ENCODE measurements at places on chromosomes 2 and 18.

DNA sequence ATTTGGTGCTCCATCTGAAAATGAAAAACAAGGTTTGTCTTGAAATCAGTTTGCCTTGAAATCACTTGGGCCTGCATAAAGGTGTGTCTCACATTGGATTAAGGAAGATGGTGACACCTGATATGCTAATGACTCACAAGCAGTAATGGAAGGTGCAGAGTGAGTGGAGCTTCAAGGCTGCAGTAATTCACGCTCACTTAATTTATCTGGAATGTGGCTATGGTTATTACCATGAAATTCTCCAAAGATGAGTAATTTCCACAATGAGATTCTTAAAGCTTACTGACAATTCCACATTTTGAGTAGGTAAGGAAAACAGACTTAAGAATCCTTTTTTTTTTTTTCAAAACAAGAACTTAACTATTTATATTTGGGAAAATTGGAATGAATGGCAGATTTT, 156.8 kb downstream of the PAX3 start:
- no peak for DNase-seq

DNA sequence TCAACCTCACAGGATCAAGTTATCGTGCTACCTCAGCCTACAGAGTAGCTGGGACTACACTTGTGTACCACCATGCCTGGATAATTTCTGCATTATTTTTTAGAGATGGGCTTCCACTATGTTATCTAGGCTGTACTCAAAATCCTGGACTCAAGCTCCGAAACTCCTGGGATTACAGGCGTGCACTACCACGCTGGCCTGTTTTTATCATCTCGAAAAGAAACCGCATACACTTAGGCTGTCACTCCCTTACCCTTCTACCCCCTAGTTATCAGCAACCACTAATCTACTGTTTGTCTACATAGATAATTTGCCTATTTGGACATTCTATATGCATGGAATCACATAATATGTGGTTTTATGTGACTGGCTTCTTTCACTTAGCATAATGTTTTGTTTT, 8.5 kb upstream of the PUM2 start:
- DNase-seq: no peak

DNA sequence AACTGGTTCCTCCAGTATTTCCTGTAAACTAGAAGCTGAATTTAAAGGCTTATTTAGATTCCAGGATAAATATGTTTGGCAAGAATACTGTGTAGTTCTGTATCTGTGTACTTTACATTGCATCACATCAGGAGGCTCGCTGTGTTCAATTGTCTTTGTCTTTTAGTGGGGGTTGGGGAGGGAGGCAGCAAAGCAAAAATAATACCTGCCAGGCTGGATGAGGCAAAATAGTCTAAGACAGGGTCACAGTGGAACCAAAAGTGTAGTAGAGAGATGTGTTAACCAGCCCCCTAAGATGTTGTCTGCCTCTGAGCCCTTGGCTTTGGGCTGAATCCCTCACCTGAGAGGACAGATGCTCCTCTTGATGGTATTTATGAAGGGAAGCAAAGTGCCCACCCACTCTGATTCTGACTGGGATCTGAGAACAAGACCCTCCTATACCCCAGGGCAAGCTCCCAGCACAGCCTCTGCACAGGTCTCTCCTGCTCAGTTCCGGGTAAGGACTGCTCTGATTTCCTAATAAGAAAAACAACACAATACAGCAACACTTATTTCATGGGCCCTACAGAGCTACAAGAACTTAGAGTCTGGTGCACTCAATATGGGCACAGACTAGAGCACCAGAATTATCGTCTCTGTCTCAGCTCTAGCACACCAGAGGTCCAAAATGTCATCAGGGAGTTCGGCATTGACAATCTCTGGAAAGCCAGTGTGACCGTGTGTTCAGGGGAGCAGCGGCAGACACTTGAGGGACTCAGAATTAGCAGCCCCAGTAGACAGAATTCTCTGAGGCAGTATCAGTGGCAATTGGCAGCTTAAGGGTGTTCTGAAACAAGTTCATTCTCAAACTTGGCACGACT, 7.2 kb upstream of the AFTPH start:
- no peak for DNase-seq

GRCh38 chr2:21270708-21271122, 146.9 kb downstream of the TDRD15 start:
- DNase-seq: peak; percentile 50

DNA sequence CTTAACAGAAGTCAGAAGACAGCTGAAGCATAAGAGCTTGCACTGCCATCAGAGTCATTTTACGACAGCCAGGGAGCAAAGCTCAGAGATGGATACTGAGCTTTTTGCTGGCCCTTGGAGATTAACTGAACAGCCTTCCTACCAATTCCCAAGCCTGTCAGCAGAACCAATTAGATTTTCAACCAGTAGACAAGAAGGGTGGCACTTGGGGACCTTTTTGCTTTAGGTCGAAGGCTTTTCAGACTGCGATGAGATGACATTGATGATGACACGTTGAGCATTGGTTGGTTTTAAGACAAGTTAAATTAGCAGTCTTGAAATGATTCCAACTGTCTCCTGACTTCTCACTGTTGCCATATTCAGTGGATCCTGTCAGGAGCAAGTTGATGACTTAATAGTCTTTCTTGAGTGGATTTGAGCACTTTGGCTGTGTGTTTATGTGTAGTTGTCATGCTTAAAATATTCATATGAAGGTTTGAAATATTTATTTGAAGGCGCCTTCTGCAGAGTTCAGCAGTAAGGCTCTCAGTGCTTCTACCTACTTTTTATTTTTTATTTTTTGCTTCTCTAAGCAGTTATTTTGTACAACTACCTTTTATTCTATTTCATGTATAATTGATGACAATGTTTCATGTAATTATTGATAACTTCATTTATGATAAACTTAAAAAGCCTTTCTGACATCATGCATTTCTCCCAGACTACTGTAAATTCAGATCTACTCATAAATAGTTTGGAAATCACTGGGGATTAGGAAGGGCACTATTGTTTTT, 256.7 kb downstream of the CAMKMT start:
- no peak for DNase-seq

GRCh38 chr2:185127412-185127811, 529.1 kb downstream of the ZNF804A start:
- DNase-seq: no peak

DNA sequence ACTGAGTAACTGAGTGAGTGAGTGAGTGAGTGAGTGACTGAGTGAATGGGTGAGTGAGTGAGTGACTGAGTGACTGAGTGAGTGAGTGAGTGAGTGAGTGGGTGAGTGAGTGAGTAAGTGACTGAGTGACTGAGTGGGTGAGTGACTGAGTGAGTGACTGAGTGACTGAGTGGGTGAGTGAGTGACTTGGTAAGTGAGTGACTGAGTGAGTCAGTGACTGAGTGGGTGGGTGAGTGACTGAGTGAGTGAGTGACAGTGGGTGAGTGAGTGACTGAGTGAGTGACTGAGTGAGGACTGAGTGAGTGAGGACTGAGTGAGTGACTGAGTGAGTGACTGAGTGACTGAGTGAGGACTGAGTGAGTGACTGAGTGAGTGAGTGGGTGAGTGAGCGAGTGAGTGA, 13.9 kb downstream of the MAL start:
- no peak for DNase-seq

GRCh38 chr2:178247250-178247649, 52.9 kb downstream of the OSBPL6 start:
- no peak for DNase-seq

- DNase-seq: peak; percentile 91
These were observed at the start of gene STAMBP for GRCh38 chr2:73828818-73829570. TSS of gene STAMBP (plus strand) at chr2:73828961. CDS start at chr2:73830857, 1,896 bp downstream.

GRCh38 chr18:51323961-51324360, 126.5 kb upstream of the MEX3C start:
- DNase-seq: no peak

GRCh38 chr2:126797622-126798275, 100.9 kb upstream of the TEX51 start:
- no peak for DNase-seq

DNA sequence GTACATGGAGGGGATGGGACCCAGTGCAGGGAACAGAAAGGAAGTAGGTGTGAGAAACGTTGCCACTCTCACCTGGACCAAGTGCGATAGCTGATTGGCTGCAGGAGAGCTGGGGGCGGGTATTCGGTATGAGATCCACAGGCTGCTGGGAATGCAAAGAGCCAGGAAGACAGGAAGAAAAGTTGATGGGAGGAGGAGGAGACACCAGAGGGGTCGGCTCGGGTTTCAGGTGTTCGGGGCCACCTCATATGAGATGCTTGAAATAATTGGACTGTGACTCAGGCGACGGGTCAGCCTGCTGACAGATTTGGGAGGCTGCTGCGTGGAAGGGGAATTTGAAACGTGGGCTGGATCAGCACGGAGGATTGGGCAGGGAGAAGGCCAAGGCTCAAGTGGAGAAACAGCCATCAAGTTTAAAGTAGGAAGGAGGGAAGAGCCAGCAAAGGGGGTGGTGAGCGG, 65.1 kb downstream of the MRPS9 start:
- DNase-seq: no peak

GRCh38 chr18:67154979-67155378, 361.5 kb downstream of the DSEL start:
- DNase-seq: no peak

- DNase-seq: no peak
These were observed 190.4 kb downstream of the CELF4 start for GRCh38 chr18:37375181-37375580.

- DNase-seq: no peak
These were observed at the start of gene CCDC141 for GRCh38 chr2:179049546-179050311. TSS of gene CCDC141 (minus strand) at chr2:179050137. CDS start at chr2:179049941, 196 bp downstream.

DNA sequence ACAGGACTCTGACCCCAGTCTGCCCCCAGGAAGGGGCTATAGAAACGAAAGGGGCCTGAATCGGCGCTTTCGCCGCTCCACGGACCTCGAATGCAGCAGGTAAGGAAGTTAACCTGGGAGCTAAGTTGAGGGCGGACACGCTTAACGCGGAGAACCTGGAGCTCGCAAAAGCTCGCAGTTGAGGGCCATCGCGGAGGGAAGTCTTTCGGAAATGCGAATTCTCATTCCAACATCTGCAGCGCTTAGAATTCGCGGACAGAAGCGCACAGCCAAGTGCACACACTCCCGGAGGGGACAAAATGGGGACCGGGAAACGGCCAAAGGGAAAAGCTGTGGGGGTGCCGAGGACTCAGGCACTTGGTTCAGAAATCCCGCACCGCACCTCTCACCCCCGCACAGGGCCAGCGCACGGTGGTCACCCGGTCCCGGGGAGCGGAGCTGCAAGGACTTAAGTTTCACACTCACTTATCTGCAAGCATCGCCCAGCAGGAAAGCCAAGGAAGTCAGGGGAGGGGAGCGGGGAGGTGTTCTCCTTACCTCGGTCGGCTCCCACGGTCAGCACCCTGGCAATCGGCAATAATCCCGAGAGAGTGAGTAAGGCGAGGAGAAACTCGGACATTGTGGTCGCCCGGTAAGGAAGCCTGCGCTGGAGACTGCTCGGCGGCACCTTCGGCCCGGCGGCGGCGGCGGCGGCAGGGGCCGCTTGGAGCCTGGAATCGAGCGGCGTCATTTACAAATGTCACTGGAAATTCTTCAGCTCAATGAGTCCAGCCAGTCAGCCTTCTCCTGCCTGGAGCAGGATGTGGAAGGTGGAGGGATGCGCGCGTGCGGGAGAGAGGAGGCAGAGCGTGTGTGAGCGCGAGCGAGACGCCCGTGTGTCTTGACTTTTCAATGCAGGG, 456 bp downstream of the LRP1B start:
- DNase-seq: peak; percentile 50

DNA sequence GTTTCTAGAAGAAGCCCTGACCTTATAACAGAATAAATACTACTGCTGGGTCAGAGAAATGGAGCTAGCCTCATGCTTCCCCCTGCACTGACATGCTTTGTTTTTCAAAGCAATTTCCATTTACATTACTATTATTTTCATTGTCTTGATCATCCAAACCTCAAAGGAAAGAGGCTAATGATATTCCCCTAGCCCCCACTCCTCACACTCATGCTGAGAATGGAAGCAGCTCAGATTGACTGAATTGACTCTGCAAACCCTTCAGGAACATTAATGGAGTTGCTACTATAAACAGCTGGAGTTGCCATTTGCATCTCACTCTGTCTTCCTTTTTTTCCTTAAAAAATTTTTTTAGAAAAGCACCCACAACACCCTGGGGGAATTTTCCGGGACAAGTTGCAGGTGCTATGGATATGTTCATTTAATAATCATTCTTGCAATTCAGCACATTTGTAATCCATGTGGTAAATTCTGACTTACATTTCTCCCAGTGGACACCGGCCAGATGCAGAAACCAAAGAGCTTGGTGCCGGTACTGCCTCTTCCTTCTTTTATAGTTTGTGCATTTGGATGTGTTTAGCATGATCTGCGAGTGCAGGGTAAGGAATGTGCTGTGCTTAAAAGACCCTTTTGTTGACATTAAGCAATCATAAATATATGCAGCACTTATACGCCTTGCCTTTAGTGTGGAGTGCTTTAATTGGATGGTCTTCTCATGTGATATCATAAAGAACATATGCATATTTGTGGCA, 103.3 kb upstream of the OSR1 start:
- no peak for DNase-seq

DNA sequence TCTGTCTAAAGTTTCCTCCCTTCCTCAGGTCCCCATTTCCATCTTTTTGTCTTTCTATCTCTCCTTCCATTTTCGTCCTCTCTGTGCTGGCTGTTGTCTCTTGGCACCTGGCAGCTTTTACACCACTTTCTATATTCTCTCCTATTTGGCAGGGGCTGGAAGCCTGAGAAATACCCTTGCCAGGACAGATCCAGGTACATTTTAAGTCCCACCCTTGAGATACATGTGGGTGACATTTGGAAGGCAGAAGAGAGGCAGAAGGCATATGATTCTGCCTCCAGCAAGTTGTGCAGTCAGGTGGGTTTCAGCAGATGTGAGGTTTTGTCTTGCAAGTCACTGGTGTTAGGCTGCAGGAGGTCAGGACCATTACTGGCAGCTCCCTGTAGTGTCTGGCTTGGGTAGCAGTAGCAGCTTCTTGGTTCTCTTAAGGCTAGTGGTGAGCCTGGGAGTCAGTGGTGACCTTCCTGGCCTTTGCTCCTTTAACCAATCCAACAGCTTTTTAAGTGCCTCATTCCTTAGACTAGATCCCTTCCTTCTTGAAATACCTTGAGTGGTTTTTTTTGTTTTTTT, 90.1 kb downstream of the CAPN13 start:
- DNase-seq: no peak

DNA sequence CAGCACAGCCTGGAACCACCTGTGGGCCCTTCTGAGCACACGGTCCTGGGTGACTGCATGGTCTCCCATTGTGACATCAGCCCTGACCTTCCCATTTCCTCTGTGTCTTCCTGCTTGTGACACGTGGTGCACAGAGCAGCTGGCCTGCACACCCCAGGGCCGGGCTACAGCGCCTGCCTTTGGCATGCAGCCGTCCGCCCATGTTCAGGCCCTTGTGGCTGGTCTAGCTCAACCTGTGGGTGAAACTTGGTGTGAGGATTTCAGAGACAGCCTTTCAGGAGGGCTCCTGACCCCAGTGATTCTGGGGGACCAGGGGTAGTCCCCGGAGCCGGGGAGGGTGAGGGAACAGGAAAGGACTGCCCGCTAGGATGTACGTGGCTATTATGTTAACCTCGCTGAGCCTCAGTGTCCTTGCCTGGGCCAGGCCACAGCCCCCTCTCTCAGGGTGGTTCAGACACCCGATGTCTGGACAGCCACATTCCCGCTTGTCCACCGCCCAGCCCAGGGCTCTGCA, 284.8 kb upstream of the HS6ST1 start:
- DNase-seq: no peak

Data from hypothalamus (tissue), 51 donors.